Coronary artery (tissue), 2 donors: ENCODE measurements at places on chromosomes 2 and 18.

GRCh38 chr2:132589111-132589830 is 80.7 kb downstream of the LYPD1 start:
- DNase-seq = no peak

GRCh38 chr2:30155202-30155601 is 8.4 kb downstream of the YPEL5 start:
- no peak for DNase-seq

DNA sequence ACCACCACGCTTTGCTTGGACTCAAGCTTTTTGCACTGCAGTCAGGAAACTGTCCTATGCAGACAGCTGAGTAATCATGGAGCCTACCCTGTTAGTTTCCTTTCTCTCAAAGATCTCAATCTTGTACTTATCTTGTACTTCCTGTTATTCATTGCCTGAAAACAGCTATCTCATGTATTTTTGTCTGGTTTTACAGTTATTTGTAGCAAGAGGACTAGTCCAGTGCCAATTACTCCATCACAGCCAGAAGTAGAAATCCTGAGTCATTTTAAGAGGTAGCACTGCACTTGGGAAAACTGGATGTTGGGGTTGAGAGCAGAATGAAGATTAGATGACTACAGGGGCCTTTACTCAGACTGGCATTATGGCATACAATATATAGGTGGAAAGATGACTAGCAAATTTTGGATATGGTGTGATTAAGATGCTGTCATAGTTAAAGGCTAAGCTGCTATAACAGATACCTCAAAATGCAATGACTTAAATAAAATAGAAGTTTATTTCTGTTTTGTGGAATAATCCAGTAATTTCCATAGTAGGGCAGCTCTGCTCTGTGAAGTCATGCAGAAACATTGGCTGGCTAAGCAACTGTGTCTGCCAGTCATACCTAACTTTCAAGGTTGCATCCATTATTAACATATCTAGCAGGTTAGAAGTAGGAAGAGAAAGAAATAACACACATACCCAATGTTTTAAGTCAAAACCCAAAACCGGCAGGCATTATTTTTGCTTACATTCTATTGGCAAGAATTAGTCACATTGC is 21.1 kb upstream of the CHMP3 start:
- DNase-seq = no peak

DNA sequence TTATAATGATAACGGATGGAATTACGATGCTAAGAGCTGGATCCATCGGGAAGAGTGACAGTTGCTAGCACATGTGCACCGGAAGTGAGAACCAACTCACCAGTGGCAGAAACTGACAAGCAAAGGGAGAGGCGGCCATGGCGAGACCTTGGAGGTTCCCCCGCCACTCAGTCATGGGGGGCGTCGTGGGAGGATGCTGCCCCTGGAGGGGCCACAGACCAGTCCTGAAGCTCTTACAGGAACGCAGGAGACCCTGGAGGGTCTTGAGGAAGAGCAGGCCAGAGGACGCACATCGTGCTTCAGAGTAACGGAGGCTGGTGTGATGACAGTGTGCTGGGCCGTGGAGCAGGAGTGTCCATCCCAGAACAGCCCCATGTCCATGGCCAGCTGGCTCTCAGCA is 53.1 kb upstream of the KCNG2 start:
- DNase-seq = no peak

DNA sequence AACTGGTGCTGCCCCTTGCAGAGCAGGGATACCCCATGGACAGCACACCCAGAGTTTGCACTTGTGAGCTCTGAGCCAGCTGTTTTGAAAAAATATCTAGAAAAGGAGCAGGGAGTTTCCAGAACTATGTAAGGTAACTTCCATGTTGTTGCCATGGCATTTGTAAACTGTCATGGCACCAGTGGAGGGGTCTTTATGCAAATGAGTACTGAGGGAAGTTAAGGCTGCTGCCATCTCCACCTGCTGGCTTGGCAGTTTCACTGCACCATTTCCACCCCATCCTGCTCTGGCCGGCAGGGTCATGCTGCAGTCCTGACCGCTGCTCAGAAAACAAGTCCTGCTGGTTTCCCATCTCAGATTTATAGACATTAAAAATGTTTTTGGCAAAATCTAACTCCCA is 52.3 kb upstream of the SNTG2 start:
- peak; percentile 11 for DNase-seq
